ENCODE measurements at places on chromosomes 4 and X. TPM values are rescaled to one million over a fixed set of nuclear protein-coding genes. Genes with fewer than 3 reads are reported as not detected.

Gene IDUA
- 26.9 TPM for total RNA-seq

- H3K4me1 ChIP-seq = no peaks in the 10 kb centered on the region
- no peak for DNase-seq
- no peak overlapping the region for H3K4me3 ChIP-seq
- H3K27ac ChIP-seq = no peak overlapping the region
- H3K27me3 ChIP-seq = no peaks in the 10 kb centered on the region
- no peaks in the 10 kb centered on the region for H3K36me3 ChIP-seq
Observed at GRCh38 chrX:152136312-152136711, 2.1 kb downstream of the MAGEA10 start.

- no peak for DNase-seq
- no peak overlapping the region for H3K27ac ChIP-seq
- H3K4me1 ChIP-seq = no peaks in the 10 kb centered on the region
- H3K27me3 ChIP-seq = no peaks in the 10 kb centered on the region
- H3K36me3 ChIP-seq = no peaks in the 10 kb centered on the region
Observed at GRCh38 chrX:125444659-125445058, 125.0 kb downstream of the TEX13C start.

DNA sequence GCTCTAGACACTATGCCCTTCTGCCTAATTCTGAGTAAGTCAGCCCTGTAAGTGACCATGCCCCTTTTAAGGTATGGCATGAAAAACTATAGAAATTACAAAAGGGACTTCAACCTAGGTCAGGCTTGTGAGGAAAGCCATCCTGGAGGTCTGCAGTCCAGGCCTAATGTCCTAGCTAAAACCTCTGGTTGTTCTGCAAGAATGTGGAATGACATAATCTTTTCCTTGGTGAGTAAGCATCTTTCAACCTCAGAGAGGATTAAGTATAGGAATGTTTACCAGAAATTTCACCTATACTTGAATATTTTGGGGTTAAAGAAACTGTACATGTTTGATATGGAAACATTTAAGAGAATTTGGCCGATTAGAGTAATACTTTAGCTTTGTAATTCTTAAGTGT lies 23.8 kb upstream of the HPSE start:
- DNase-seq = no peak
- no peaks in the 10 kb centered on the region for H3K27me3 ChIP-seq
- H3K27ac ChIP-seq = no peak overlapping the region
- H3K4me1 ChIP-seq = no peaks in the 10 kb centered on the region

DNA sequence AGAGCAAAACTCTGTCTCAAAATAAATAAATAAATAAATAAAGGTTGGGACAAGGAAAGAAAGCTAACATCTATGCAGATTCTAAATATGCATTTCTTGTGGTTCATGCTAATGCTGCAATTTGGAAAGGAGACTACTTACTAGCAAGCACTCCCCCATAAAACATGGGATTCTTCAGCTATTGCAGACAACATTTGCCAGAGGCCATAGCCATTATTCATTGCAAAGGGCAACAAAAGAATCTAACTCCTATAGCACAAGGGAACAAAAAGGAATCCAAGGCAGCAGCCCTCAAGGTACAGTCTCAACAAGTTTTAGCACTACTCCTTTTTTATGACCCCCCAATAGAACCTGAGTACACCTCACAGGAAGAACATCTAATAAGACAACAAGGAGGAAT lies 8.0 kb upstream of the HERC5 start:
- DNase-seq = no peak
- H3K36me3 ChIP-seq = no peaks in the 10 kb centered on the region
- H3K4me3 ChIP-seq = no peak overlapping the region
- H3K27me3 ChIP-seq = no peaks in the 10 kb centered on the region
- H3K27ac ChIP-seq = no peak overlapping the region
